Kidney epithelial cell (primary cell): ENCODE measurements at places on chromosomes 12 and 14. TPM values are rescaled to one million over a fixed set of nuclear protein-coding genes. Genes with fewer than 3 reads are reported as not detected.

DNA sequence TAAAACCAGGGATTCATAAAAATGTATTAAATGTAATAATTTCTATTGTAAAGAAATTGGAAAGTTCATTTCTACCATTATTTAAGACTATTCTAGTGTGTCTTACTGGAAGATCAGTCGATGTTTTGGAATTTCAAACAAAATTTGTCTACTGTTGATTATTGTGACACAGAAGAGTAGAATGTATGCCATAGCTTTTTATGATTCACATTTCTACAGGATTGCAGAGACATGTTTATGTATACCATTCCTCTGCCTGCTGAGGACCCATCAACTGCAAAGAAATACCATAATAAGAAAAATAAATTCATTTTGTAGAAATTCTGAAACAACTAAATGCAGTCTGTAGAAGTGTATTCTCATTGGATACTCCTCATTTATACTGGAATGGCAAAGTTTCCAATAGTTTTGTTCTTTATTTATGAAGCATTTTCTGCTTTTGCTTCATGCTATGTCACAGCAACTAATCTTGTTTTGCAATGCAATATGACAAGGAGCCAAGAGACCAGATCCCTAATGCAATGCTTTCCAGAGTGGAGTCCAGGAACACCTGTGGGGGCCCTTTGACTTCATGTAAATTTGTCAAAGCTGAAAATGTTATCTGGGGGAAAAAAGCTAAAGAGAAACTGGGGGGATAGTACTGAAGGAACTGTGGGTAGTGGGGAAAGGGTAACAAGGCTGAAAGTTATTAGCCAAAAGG is 172.9 kb upstream of the LRIG3 start:
- no peak for DNase-seq

DNA sequence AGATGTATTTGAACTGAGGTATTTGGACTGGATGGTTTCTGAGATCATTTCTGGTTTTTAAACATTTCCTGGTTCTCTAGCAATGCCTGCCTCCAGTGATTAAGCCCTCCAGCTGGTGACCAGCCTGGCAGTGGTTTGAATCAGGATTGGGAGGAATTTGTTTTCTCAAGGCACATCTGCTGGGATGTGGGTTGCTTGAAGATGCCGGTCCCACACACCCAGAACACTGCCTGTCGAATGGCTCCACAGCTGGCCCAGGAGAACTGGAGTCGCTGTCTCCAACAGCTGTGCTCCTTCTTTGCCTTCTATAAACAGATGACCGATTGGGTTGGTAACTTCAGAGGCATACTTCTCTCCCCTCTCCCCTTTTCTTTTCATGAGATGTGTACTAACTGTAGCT is 258.0 kb upstream of the DDHD1 start:
- no peak for DNase-seq

DNA sequence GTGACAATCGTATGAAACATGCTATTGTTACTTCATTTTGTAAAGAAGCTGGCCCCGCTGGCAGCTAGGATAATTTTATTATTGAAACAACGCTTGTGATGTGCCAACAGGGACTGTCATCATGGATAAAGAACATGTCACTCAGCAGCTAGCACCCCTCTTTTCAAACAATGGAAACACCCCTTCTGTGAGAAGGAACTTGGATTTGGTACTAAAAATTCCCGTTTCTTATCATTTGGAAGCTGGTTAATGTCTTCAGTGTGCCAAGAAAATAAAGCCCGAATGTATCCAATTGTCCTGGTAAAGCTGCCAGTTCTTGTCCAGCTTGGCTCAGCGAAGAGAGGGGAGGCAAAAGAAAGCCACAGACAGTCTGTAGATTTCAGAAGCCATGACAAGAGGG is 186.6 kb downstream of the PHLDA1 start:
- no peak for DNase-seq

GRCh38 chr12:69095765-69096477 is 143.4 kb upstream of the CPSF6 start:
- DNase-seq = no peak

- DNase-seq = no peak
These were observed 38.3 kb upstream of the PRB2 start for GRCh38 chr12:11433664-11434063.

- no peak for DNase-seq
These were observed 234.7 kb downstream of the ANO2 start for GRCh38 chr12:5710260-5710878.

DNA sequence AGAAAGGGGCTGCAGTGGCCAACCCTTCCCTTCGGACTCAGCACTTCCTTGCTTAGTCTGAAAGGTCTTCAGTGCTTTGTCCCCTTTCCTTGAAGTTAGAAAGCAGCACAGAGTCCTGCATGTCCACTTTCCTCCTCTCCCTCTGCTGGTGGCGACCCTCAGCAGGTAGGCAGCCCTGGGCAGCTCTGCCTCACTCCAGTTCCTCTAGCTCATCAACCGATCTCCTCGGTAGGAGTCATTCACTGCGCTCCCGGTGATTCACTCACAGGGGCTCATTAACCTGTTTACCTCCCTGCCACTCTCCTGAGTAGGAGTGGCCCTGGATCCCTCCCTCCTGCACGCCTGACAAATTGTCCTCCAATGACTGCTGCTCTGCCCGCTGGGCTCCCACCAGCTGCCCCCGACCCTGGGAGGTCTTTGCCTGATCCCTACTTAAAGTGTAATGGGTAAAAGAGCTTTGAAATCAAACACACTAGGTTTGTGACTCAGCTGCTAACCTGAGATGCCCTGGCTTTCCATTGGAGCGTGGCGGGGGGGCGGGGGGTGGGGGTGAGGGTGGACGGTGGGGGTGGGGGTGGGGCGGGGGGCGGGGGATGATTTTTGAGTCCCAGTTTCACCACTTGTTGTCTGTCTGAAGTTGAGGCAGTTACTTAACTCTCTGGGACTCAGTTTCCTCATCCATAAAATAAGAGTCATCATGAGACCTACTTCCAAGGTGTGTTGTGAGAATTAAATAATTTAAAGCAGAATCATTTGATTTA is 4.2 kb downstream of the SCNN1A start:
- peak; percentile 98 for DNase-seq

- no peak for DNase-seq
These were observed 1311.5 kb downstream of the TMEM121 start for GRCh38 chr14:106837870-106838269.

- no peak for DNase-seq
These were observed 11.5 kb upstream of the HELB start for GRCh38 chr12:66290716-66291200.

DNA sequence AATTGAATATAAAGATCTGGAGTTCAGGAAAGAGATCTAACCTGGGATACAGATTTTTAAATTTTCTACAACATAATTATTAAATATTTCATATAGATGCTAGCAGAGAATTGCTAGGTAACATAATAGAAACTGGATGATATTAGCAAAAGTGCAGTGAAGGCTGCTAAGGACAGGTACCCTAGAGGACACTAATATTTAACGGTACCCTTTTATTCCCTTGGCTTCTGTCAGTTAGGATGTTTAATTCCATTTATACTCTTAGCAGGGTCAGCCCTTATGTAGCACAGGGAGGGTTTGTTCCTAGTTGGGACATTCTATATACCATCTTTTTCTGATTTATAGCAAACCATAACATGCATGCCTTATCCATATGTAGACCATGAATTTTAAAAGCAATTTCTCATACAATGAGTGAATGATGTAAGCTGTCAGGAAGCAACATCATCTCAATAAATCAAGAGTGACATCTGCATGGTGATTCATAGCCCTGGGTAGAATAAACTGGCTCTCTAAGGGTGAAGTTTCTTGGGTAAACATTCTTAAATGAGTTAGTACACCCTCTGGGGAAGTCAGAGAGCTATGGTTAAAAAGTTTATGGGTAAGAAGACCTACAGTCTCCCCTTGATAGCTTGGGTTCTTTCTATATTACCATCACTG is 404.4 kb upstream of the MGAT4C start:
- DNase-seq = peak; percentile 42

- DNase-seq = no peak
These were observed 94.5 kb downstream of the AACS start for GRCh38 chr12:125159702-125160101.

- DNase-seq = no peak
These were observed 51.3 kb downstream of the STX2 start for GRCh38 chr12:130787445-130788410.

GRCh38 chr12:120252071-120252906 is 13.2 kb downstream of the PXN start:
- DNase-seq = no peak

DNA sequence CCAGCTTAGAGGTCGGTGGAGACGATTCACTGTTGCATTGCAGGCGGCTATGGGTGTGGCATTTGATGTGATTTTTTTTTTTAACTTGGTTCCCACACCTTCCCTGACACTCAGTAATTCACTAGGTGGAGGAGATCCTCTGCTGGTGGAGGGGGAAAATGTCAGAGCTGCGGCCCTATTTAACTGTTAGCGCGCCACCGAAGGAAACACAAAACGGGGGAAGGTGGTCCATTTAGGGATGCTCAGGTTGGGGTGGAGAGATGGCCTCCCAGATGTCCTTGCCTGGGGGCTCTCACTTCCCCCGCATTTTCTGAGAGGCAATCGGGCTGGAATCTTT is 4.3 kb upstream of the HOXC12 start:
- no peak for DNase-seq

GRCh38 chr12:116541547-116542344 is 17.4 kb upstream of the MAP1LC3B2 start:
- no peak for DNase-seq

DNA sequence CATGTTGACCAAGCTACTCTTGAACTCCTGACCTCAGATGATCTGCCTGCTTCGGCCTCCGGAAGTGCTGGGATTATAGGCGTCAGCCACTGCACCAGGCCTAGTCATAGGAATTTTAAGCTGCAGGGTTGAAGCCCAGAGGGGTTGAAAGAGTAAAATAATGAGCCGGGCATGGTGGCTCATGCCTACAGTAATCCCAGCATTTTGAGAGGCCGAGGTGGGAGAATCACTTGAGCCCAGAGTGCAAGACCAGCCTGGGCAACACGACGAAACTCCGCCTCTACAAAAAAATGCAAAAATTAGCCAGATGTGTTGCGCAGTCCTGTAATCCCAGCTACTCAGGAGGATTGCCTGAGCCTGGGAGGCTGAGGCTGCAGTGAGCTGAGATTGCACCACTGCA is 69.6 kb downstream of the GALNT8 start:
- no peak for DNase-seq

DNA sequence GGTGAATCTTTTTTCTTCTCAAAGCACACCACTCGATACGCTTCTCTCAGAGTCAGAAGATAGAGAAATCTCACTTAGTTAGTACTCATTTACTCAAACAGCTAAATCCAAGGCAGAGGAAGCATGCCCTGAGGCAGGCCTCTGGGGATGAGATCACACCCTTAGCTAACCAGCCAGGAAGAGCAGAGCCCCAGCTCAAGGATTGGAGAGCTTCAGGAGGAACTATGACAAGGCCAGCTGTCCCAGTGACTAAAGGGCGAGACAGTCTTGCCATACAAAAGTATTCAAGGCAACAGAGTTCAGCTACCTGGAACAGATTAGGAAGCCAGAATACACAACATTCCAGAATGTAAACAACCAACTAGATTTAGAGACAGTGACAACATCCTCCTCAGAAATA is 197.7 kb upstream of the CCDC196 start:
- DNase-seq = peak; percentile 9

- DNase-seq = no peak
These were observed 84.4 kb downstream of the SLC25A47 start for GRCh38 chr14:100407376-100408102.

GRCh38 chr12:27333403-27334009 is 870 bp downstream of the BMAL2 start:
- DNase-seq = no peak

DNA sequence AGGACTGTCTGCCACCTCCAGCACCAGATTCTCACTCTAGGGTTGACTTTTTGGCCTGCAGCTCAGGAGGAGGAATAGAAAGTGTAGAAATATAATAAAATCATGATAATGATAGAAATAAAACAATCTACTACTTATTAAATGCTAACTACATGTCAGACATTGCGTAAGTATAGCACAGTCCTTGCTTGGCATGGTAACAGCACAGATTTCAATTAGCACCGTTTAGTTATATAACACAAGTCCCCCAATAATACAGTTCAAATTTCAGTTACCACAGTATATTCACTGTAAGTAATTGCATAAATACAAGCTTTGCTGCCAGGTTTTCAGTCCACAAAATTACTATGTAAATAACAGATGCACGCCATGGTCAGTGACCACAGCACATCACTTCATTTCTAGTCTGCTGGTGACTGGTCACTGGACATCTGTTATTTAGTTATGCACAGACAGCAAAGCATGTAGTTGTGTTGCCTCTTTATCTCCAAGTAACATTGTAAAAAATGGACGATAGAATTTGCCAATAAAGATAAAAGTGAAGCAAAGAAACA is 6.5 kb upstream of the GLT8D2 start:
- no peak for DNase-seq

GRCh38 chr12:16881986-16882570 is 276.1 kb upstream of the LMO3 start:
- no peak for DNase-seq

- DNase-seq = no peak
These were observed 84.0 kb downstream of the BEGAIN start for GRCh38 chr14:100503251-100503650.

DNA sequence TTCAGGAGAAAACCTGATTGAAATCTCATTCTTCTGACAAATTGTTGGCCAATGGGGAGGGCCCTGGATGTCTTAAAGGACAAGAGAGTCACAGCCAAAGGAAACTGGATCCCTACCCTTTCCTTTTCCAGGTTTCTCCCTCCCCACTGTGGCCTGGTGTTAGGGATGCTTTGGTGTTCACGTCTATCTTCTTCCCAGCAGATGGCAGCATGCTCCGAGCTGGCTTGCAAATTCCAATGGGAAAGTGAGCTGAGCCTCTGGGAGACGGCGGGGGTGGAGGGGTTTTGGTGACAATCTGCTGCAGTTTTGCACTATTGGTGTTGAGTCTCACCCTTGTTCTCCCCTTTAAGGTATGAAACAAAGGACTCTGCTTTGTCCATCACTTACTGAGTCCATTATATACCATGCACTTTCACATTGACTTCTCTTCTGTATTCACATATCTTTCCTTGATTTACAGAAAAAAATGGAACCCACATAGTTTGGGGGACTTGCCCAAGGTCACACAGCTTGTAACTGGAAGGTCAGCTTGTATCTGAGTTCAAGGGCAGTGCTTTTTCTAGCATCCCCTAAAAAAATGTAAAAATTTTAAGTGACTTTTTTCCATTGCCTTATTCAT is 39.3 kb downstream of the CCDC177 start:
- DNase-seq = no peak

DNA sequence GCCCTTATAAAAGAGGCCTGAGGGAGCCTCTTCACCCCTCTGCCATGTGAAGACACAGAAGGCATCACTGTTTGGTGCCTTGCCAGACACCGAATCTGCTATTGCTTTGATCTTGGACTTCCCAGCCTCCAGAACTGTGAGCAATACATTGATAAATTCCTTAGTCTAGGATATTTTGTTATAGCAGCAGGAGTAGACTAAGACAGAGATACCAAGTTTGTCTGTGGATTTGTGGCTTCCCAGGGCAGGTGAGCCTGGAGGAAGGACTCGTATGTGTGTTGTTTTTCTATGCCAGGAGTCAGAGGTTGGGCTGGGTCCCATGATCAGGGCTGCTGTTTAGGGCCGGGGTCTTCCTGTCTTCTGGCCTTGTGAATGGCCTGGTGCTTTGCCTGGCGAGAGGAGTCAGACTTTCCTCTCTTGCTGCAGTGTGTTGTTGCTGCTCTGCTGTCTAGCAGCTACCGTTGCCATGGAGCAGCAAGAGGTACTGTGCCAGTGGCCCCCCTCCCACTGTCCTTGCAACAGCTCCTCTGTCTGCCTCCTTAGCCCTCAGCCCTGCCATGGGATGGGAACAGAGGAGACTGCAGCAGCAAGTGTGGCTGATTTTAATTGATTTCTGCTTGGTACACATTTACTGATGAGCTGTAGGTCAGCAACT is 111.2 kb downstream of the CHST11 start:
- DNase-seq = no peak

Gene CCDC177
- under 0.01 and 0.13 TPM in 2 replicates for total RNA-seq

Gene FMNL3
- 34.3 and 35.1 TPM in 2 replicates for total RNA-seq

Gene SSTR1
- total RNA-seq = 0.21 and 0.67 TPM in 2 replicates

Gene OR11H12
- not detected in 2 replicates for total RNA-seq
